Body of pancreas (tissue), 4 donors: ENCODE measurements at places on chromosomes 5 and 9. TPM values are rescaled to one million over a fixed set of nuclear protein-coding genes. Genes with fewer than 3 reads are reported as not detected.
A peak's percentile ranks its signal among the peaks of the same experiment; 100 is the strongest.

DNA sequence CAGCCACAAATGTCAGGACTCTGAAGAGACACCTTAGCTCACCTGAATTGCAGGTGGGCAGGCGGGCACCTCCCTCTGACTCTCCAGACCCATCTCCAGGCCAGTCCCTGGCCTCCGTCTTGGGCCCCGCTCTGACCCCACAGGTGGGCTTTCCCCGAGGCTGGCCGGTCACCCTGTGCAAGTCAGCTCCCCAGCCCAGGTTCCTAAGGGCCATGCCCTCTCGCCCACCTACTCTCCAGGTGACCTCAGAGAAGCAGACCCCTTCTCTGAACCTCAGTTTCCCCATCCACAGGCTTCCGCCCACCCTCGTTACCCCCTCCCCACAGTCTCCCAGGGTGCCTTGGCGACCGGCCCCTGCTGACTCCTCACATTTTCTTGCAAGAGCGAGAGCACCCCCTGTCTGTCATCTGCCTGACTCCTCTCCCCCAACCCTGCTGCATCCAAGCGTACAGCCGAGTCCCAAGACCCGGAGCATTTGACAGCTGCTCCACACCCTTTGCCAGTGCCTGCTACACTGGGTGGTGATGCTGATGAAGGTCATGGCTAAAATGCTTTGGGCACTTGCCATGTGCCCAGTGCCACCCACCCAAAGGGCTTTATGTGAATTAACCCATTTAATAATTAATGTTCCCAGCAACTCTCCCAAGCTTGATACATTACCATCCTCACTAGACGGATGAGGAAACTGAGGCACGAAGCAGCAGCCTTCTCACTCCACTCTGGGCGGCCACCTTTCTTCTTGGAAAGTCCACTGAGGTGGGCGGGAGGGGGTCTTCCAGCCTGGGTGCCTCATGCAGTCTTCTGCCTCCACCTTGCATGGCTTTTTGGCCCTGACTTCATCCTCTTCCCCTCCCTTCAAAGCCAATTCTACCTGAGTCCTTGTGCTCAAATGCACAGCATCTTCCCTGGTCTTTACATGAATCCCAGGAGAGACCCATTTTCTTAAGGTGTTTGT lies 51.1 kb upstream of the ORM1 start:
- DNase-seq = peak; percentile 62
- no peak overlapping the region for H3K27ac ChIP-seq
- H3K4me3 ChIP-seq = no peak overlapping the region
- H3K27me3 ChIP-seq = no peaks in the 10 kb centered on the region
- no peaks in the 10 kb centered on the region for H3K4me1 ChIP-seq
- no peaks in the 10 kb centered on the region for H3K36me3 ChIP-seq

ROPN1L gene
- total RNA-seq = 4.3 TPM

GRCh38 chr9:81193362-81194339 lies 495.7 kb downstream of the TLE1 start:
- H3K4me1 ChIP-seq = no peaks in the 10 kb centered on the region
- no peaks in the 10 kb centered on the region for H3K36me3 ChIP-seq
- H3K27ac ChIP-seq = no peak overlapping the region
- DNase-seq = no peak
- H3K27me3 ChIP-seq = no peaks in the 10 kb centered on the region

- no peak for DNase-seq
- no peaks in the 10 kb centered on the region for H3K36me3 ChIP-seq
- no peaks in the 10 kb centered on the region for H3K4me1 ChIP-seq
These were observed 446.4 kb downstream of the ISL1 start for GRCh38 chr5:51829691-51830090.

GRCh38 chr9:120696551-120697230 lies 17.6 kb downstream of the MEGF9 start:
- no peak overlapping the region for H3K27ac ChIP-seq
- H3K36me3 ChIP-seq = no peaks in the 10 kb centered on the region
- H3K27me3 ChIP-seq = no peaks in the 10 kb centered on the region
- peaks cover 33% of the 10 kb centered on the region for H3K4me1 ChIP-seq

SNCB gene
- not detected for total RNA-seq

GRCh38 chr9:137139468-137140150 lies 655 bp downstream of the GRIN1 start:
- H3K36me3 ChIP-seq = no peaks in the 10 kb centered on the region
- peaks cover 8% of the 10 kb centered on the region for H3K4me1 ChIP-seq
- H3K4me3 ChIP-seq = no peak overlapping the region
- H3K27me3 ChIP-seq = peaks cover 27% of the 10 kb centered on the region
- no peak overlapping the region for H3K27ac ChIP-seq
- no peak for DNase-seq

- no peak for DNase-seq
- H3K4me1 ChIP-seq = no peaks in the 10 kb centered on the region
These were observed 1104.4 kb upstream of the SEMA6A start for GRCh38 chr5:117679046-117679445.

DNA sequence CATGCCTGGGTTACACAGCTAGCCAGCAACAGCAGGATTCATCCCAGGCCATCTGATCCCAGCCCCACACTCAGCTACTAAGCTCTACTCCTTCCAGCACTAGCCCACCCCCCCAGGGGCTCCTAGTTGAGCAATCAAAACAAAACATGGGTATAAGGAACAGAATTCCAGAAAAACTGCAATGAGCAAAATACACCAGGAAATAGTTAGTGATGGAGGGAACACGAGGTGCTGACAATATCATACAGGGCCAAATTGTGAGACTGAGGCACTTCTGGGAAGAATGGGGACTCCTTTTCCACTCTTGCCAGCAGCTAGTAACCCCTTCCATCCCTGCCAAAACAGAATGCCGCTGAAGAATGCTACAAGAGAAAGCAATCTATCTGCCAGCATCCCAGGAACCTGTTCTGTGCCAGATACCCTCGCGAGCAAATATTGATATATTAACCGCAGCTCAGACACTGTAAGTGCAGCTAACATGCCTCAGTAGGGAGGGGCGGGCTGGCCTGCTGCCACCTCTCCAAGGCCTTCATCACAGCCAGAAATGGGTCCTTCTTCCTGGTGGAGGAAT lies 161.4 kb downstream of the SLIT3 start:
- no peak overlapping the region for H3K27ac ChIP-seq
- DNase-seq = peak; percentile 56
- no peak overlapping the region for H3K4me3 ChIP-seq
- no peaks in the 10 kb centered on the region for H3K27me3 ChIP-seq

GRCh38 chr9:109143881-109144562 lies 23.0 kb downstream of the FRRS1L start:
- H3K36me3 ChIP-seq = no peaks in the 10 kb centered on the region
- no peak for DNase-seq
- no peak overlapping the region for H3K4me3 ChIP-seq
- H3K4me1 ChIP-seq = no peaks in the 10 kb centered on the region

CNTFR gene
- 16.8 TPM for total RNA-seq

- no peaks in the 10 kb centered on the region for H3K4me1 ChIP-seq
- DNase-seq = no peak
- no peaks in the 10 kb centered on the region for H3K36me3 ChIP-seq
- H3K27ac ChIP-seq = no peak overlapping the region
- no peaks in the 10 kb centered on the region for H3K27me3 ChIP-seq
- H3K4me3 ChIP-seq = no peak overlapping the region
These were observed 361.8 kb downstream of the CDH18 start for GRCh38 chr5:19626211-19626610.

GABRG2 gene
- total RNA-seq = not detected

CARTPT gene
- total RNA-seq = not detected

CCNI2 gene
- total RNA-seq = 1.6 TPM

GRCh38 chr5:104247260-104247659 lies 684.7 kb upstream of the NUDT12 start:
- DNase-seq = no peak
- H3K36me3 ChIP-seq = no peaks in the 10 kb centered on the region

- H3K36me3 ChIP-seq = no peaks in the 10 kb centered on the region
- no peak for DNase-seq
- no peak overlapping the region for H3K4me3 ChIP-seq
- H3K27ac ChIP-seq = no peak overlapping the region
These were observed 15.5 kb upstream of the CCNJL start for GRCh38 chr5:160327818-160328217.

- peaks cover 45% of the 10 kb centered on the region for H3K4me1 ChIP-seq
- H3K27me3 ChIP-seq = no peaks in the 10 kb centered on the region
- peaks cover 10% of the 10 kb centered on the region for H3K36me3 ChIP-seq
- H3K4me3 ChIP-seq = no peak overlapping the region
- H3K27ac ChIP-seq = peak overlapping the region; percentile 85
These were observed 58.5 kb upstream of the GOLPH3 start for GRCh38 chr5:32232441-32233219.

GRCh38 chr5:107790671-107791070 lies 119.9 kb upstream of the EFNA5 start:
- no peak overlapping the region for H3K4me3 ChIP-seq
- no peaks in the 10 kb centered on the region for H3K4me1 ChIP-seq
- no peak for DNase-seq
- H3K27ac ChIP-seq = no peak overlapping the region

DNA sequence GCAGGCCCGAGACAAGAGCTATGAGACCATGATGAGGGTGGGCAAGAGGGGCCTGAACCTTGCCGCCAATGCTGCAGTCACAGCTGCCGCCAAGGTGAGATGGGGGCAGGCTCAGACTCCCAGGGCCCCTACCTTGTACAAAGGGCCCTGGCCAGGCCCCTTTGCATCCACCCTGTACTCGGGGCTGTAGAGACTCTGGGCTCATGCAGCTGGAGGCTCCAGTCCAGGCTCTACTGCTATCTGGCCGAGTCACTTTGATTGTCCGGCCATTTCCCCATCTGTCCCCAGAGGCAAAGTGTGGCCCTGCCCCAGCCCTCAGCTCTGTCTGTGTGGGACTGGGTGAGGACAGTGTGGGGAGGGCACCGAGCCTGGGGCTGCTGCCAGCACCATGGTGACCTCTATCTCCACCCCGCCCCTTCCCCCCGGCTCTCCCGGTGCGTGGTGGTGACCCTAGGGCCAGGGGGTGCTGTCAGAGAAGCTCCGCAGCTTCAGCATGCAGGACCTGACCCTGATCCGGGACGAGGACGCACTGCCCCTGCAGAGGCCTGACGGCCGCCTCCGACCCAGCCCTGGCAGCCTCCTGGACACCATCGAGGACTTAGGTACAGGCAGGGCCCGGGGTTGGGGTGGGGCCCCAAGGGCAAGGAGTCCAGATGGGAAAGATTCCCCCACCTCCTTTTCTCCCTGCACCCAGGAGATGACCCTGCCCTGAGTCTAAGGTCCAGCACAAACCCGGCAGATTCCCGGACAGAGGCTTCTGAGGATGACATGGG lies 6.1 kb downstream of the REEP2 start:
- H3K4me3 ChIP-seq = no peak overlapping the region
- H3K27me3 ChIP-seq = no peaks in the 10 kb centered on the region
- H3K36me3 ChIP-seq = no peaks in the 10 kb centered on the region
- no peak for DNase-seq
- no peak overlapping the region for H3K27ac ChIP-seq

RASGRF2 gene
- 1.6 TPM for total RNA-seq

GRCh38 chr5:152113401-152113800 lies 188.8 kb upstream of the GLRA1 start:
- H3K4me1 ChIP-seq = no peaks in the 10 kb centered on the region
- no peak overlapping the region for H3K27ac ChIP-seq
- H3K4me3 ChIP-seq = no peak overlapping the region
- no peak for DNase-seq
- H3K36me3 ChIP-seq = no peaks in the 10 kb centered on the region

DNA sequence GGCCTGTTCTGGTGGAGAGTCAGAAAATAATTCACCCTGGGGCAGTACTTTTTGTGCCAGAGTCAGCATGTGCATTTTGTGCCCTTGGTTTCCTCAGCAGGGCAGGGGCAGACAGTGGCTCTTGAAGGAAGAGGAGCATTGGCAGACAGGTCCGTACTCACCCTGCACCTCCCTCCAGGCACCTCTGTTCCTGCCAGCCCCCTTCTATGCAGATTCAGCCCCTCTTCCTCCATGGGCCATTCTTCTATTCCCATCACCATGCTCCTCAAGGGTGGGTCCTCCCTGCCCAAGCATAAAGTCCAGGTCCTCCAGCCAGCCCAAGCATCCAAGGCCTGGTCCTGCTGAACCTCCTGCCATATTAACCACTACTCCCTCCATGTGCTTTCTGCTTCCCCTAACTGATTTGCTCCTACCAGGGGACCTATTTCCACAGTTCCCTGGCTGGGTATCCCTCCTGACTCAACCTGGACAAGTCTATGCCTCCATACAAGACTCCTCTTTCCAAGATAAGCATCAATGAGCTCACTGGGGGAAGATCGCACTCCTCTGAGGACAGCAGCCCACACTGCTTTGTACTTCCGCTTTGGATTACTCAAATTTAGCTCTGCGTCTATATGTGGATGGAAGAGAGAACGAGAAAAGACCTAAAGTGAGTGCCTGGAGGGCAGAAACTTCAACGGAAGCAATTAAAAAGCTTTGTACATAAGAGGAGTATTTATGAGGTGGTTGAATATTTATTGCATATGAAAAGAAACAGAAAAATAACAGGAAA lies 9.3 kb upstream of the ACSL6 start:
- no peaks in the 10 kb centered on the region for H3K4me1 ChIP-seq
- no peak overlapping the region for H3K4me3 ChIP-seq
- H3K36me3 ChIP-seq = no peaks in the 10 kb centered on the region

DNA sequence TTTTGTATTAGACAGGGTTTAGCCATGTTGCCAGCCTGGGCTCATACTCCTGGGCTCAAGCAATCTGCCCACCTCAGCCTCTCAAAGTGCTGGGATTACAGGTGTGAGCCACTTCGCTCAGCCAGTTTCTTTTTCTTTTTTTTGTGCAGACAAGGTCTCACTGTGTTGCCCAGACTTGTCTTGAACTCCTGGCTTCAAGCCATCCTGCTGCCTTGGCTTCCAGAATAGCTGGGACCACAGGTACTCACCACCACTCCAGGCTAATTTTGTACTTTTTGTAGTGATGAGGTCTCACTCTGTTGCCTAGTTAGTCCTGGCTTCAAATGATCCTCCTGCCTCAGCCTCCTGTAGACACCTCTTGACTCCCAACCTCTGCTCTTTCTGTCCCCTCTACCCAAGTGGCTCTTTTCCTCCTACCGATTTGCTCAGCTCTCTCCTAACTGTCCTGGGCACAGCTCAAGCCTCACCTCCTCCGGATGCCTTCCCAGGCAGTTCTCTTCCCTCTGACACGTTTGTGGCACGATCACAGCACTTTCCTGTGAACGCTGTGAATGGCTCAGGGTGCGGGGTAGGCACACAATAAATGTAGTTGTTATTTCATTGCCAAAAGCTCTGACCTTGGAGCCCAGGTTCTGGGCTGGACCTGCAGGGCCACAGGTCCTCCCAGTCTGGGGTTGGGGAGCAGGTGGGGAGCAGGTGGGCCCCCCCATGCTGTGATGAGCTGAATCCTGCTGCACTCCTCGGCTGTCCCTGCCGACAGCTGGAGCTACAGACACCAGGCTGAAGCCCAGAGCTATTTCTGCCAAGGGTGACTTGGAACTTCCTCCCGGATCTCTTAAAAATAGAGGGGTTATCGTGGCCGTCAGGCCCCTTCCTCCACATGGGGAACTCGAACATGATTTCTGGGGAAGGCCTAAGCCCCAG lies 23.9 kb downstream of the GFI1B start:
- H3K4me1 ChIP-seq = no peaks in the 10 kb centered on the region
- no peaks in the 10 kb centered on the region for H3K36me3 ChIP-seq

NTNG2 gene
- total RNA-seq = 0.26 TPM

PHF24 gene
- total RNA-seq = 0.26 TPM
